ENCODE measurements at places on chromosomes 2 and 18. TPM values are rescaled to one million over a fixed set of nuclear protein-coding genes. Genes with fewer than 3 reads are reported as not detected.

TP53I3 gene
- 6.5 TPM for total RNA-seq

RESP18 gene
- not detected for total RNA-seq

FSIP2 gene
- 0.26 TPM for total RNA-seq

RAB6C gene
- total RNA-seq: not detected

TCF23 gene
- not detected for total RNA-seq

CFAP65 gene
- total RNA-seq: not detected

ZSCAN30 gene
- 16.0 TPM for total RNA-seq

PLGLB2 gene
- 0.39 TPM for total RNA-seq

DPP4 gene
- total RNA-seq: 158 TPM

DSG2 gene
- 0.32 TPM for total RNA-seq

POTEC gene
- total RNA-seq: not detected

SNORC gene
- total RNA-seq: 0.99 TPM

PLEK gene
- 4.5 TPM for total RNA-seq

AOX1 gene
- 0.08 TPM for total RNA-seq
